CD4-positive, alpha-beta T cell treated with Interleukin-1 beta for 1 hour (primary cell): ENCODE measurements at places on chromosomes 6 and 20.
A peak's percentile ranks its signal among the peaks of the same experiment; 100 is the strongest.

GRCh38 chr6:47342824-47343223 lies 33.1 kb upstream of the TNFRSF21 start:
- DNase-seq, result no peak

DNA sequence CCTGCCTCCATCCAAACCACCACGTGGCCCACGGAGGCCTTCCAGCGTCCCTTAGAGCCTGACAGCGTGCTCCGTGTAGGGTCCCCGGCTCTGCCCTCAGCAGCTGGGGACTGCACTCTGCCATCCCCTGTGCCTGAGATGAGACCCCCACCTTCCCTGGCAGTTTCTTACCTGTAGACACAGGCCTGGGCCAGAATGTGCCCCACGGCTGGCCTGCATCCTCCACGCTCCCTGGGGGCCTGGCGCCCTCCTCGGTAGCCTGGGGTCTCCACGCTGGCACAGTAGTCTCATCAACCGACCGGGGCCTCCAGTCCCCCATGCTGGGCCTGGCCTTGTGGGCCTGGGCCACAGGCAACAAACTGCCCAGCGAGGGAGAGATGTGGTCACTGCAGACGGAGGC lies 9.6 kb downstream of the DACT2 start:
- DNase-seq, result no peak

DNA sequence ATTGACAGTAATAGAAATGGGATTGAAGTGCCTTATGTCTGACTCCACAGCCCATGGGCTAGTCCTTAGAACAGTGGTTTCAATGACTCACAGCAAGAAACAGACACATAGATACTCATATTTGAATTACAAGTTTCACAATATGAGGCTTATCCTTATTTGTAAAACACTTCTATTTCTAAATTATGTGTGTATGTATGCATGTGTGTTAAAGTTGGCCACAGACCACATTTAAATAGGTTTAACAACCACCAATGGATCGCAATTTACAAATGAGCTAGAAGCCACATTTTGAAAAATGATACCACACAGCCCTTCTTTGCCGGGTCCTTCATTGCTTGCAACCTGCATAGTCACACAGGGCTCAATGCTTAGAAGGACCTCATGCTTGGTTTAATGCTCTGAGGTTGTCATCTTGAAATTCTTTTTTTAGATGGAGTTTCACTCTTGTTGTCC lies 157.8 kb upstream of the PREP start:
- DNase-seq, result no peak

DNA sequence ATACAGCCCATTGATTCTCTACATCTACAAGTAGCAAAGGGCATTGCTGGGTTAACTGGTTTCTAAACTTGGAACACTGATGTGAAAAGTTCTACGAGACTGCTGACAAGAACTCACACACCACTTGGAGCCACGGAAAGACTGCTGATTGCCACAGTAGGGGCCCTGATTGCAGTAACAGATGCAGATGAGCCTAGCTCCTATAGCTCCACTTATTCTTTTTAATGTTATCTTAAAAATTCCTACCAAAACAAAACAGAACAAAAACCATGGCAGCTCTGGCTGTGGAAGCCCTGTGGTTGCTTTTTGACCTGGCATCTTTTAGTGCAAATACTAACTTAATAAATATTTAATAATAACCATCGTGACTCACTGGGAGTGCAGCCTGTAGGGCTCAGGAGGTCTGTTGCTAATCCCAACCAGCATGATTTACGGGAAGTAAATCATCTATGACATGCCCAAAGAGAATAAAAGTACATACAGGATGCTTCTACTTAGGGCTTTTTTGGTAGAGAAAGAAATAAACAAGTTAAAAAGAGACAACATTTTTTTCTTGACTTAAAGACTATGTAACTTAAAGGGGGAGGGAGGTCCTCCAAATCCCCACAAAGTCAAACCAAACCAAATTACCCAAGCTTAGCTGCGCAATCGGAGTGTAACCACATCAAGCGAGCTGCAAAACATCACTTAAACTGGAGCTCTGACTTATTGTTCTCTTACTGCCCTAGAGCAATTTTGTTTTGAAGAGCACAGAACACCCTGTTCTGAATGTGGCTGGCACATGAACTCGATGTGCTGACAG lies 87.2 kb downstream of the FKBP5 start:
- peak; percentile 78 for DNase-seq

GRCh38 chr20:33835615-33836172 lies 24.5 kb downstream of the CHMP4B start:
- DNase-seq, result no peak

- DNase-seq, result peak; percentile 56
These were observed 1.3 kb downstream of the SRF start for GRCh38 chr6:43172104-43173007.

DNA sequence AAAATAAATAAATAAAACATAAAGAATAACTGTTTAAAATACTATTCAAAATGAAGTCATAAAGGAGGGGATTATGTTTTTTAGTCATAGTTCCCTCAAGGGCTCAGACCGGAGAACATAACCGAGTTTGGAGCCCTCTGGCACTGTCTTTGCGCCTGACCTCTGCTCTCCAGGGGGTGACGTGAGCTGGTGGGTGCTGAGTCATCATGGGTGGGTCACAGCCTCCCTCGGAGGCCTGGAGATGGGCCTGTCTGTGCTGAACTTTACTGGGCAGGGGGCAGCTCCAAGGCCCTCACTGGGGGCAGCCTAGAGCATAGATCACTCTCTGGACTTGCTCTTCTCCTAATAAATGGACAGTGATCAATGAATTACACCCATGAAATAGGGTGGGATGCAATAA lies 3.1 kb upstream of the MAVS start:
- DNase-seq, result no peak

GRCh38 chr6:16961577-16961976 lies 140.3 kb upstream of the STMND1 start:
- no peak for DNase-seq

- no peak for DNase-seq
These were observed 196.3 kb upstream of the SUPT3H start for GRCh38 chr6:45574014-45574461.

GRCh38 chr6:7652957-7653356 lies 63.0 kb downstream of the SNRNP48 start:
- no peak for DNase-seq

GRCh38 chr6:34970957-34971356 lies 81.9 kb downstream of the ANKS1A start:
- DNase-seq, result no peak

DNA sequence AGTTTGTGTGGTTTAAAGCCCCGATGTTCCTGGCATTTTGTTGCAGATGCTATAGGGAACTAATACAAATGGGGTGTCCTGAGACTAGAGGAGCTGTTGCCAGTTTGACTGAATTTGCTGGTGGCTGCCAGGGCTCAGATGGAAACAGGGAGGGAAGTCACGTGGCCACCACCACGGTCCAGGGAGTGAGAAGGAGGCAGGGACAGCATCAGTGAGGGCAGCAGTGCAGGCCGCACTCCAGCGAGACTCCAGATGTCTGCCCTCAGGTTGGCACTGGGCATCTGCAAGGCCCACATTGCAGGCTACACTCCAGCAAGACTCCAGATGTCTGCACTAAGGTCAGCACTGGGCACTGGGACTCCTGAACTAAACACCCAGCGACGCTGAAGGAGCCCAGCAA lies 86.2 kb downstream of the RAMACL start:
- DNase-seq, result no peak

GRCh38 chr6:88492241-88492640 lies 326.1 kb upstream of the CNR1 start:
- DNase-seq, result no peak

DNA sequence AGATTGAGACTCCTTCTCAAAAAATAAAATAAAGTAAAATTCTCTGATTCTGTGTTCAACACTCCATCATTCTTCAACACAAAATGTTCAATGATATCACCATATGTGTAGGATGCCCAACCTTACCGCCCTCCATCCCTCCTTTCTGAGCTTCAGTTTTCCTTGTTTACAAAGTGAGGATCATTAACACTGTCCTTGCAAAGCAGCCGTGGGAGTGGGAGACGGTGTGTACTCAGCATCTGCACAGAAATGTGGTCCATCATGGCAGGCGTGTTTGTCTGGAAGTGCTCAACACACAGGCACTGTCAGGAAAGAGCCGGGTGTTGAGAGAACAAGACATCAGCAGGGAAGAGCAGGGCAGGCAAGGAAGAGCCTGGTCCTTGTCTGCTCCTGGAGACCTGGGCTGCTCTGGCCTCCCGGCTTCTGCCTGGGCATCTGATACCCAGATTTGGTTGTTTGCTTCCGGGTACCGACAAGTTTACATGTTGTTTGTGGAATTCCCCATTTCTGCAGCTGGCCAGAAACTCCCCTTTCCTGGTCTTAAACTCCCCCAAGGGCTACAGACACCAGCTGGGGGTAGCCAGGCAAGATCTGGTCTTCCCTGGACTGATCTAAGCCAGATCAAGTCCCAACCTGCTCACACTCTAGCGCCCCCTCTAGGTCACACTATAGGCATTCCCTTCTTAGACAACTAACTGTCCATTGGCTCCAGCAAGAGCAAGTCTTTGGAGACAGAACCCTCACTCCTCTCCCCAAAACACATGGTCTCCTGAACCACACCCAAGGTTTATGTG lies 26.7 kb upstream of the TTPAL start:
- DNase-seq, result no peak

DNA sequence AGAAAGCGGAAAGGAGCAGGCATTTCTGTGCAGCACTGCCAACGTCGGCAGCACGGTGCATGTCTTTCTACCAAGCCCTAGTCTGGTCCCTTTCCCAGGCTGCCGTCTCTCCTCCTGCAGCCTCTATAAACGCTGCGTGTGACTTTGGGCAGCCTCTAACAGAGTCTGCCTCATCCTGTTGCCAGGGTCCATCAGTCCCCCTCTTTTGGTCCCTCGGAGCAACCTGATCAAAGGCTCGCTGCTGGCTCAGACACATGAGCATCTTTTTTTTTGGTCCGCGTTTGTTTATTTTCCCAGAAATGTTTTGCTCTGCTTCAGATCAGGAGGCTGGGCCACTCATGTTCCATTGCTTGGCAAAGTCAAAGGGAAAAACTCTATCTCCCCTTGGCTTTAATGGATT lies 166.8 kb upstream of the CST7 start:
- no peak for DNase-seq

DNA sequence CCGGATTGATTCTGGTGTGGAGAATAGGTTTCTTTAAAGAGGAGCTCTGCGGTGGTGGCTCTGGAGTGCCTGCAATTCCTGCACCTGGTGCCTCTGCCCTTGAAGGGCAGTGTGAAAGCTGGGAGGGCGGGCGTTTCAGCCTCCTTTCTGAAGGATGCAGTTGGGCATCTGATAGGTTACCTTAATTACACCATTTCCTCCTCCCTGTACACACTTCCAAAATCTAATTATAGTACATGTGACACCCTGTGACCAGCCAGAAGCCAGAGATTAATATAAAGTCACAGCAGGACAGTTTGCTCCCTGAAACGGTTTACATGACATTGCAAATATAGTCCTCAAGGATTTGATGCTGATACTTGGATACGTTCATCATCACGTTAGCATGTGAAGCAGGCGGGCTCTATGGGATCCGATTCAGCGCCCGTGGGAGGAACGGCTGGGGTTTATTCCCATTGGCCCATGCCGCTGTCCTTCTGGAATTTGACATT lies 548.2 kb downstream of the QKI start:
- no peak for DNase-seq

GRCh38 chr20:35953387-35954199 lies 709 bp downstream of the SCAND1 start:
- peak; percentile 71 for DNase-seq

DNA sequence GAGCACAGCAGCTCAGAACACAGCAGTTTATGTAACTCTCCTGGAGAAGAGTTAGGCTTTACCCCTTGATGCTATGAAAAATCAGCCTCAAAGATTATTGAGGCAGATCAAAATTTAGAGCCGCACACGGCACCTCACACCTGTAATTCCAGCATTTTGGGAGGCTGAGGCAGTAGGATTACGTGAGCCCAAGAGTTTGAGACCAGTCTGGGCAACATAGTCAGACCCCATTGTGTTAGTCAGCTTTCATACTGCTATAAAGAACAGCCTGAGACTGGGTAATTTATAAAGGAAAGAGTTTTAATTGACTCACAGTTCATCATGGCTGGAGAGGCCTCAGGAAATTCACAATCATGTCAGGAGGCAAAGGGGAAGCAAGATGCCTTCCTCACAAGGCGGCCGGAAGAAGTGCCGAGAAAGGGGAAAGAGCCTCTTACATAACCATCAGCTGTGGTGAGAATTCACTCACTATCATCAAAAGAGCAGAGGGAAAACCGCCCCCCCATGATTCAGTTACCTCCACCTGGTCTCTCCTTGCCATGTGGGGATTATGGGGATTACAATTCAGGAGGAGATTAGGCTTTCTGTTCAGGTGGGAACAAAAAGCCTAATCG lies 87.7 kb downstream of the SGK1 start:
- no peak for DNase-seq

DNA sequence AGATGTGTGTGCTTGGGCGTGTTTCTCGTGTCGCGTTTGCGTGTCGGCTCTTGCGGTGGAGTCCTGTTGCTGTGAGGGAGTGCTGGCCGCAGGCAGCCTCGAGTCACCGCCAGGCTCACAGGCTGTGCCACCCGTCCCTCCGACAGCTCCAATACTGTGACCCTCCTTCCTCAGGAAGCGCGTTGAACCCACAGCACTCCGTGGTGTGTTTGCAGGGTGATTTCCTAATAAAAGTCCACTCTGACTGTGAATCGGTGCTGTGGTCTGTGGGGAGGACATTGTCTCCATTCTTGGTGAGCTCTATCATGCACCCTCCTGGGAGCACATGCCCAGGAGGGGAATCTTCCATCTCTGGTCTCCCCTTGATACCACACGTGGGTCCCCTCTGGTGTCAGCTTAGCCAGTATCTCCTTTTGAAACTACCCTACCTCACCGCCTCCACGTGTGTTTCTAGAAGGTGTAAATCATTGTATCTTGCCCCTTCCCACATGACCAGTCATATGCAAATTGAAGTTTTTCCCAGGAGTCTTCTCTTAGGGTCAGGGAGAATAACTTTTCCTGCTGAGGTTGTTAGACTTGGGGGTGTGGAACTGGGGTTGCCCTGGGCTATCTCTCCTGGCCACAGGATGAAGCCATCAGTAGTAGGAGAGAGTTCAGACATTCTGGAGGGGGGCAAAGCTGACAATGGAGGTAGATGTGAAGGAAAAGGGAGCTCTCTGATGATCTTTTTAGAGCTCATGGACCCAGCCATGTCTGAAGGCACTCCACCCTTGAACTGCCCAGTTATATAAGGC lies 13.3 kb upstream of the PCMTD2 start:
- no peak for DNase-seq

DNA sequence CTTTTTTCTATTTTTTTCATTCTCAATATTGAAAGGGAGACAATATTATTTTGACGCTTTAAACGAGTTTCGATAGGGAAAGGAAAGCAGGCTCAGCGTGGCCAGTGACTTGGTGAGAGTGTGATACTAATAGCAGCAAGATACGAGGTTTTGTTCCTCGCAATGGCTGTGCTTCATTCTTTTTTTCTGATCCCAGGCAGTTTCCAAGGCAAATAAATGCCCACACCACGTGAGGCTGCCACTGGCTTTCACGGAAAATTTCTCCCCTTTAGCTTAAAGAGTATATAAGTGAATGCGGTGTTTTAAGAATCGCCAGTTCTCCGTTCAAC lies 196.4 kb upstream of the ZNF184 start:
- no peak for DNase-seq

- DNase-seq, result no peak
These were observed 43.4 kb downstream of the ZHX3 start for GRCh38 chr20:41274152-41274551.

GRCh38 chr6:16602035-16602434 lies 159.2 kb downstream of the ATXN1 start:
- DNase-seq, result no peak
